ENCODE measurements at places on chromosomes 16 and 17.

GRCh38 chr16:55438281-55438680, 40.7 kb upstream of the MMP2 start:
- no peak for DNase-seq

- no peak for DNase-seq
Observed at GRCh38 chr16:17448640-17449638, 21.8 kb downstream of the XYLT1 start.

- no peak for DNase-seq
Observed at GRCh38 chr17:10141436-10141835, 57.0 kb downstream of the GAS7 start.

GRCh38 chr16:84600343-84601229, 17.3 kb downstream of the COTL1 start:
- no peak for DNase-seq

DNA sequence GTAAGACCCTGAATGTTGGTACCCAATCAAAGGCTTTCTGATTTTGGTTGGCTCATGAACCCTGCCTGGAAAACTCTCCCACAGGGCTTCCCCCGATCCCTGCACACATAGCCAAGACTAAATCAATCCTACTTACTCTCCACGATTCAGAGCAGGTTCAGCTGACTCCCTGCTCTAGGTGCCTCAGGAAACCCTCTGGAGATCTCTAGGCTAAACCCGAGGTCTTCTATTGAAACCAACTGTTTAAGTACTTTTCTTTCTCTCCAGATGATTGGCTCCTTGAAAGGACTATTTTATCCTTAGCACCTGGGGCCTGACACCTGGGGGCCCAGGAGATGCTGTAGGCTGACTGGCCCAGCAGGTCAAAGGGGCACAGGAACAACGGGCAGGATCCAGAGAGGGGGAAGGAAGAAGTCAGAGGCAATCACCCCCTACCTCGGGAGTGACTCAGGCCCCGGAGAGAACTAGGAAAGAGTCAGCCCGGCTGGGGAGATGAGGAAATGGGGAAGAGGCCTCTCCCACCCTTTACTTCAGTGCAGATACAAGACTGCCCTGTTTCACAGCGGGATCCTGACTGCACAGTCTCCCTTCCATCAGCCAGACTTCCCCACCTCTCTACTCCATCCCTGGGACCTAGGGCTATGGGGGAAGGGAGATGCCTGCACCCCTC, 2.0 kb downstream of the TBC1D10B start:
- no peak for DNase-seq

DNA sequence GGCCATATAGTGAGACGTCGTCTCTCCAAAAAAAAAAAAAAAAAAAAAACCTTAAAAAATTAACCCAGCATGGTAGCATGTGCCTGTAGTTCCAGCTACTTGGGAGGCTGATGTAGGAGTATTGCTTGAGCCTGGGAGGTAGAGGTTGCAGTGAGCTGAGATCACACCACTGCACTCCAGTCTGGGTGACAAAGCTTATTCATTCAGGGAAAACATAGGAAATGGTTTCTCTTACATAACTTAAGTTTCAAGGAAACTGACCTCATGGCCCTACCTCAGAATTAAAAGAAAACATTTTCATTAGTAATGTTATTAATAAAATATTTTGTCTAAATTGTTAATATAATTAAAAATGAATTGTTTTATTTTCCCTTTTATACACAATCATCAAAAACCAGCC, 31.4 kb downstream of the COG1 start:
- DNase-seq: no peak

- DNase-seq: peak; percentile 79
Observed at GRCh38 chr16:85715169-85716021, 26.6 kb upstream of the GINS2 start.

DNA sequence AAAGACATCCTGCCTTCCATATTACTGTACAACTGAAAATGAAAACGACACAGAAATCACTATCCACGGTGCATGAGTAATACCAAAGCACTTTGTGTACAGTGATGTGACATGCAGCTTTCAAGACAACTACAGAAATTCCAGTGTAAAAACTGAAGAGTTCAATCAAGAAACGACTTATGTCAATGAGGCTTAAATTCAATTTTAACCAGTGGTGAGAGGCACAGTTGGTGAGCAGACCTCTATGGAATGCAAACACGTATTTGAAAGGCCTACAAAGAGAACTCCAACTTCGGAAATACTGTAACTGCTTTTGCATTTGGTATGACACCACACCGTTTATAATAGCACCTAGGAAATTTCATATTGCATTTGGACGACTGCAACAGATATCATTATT, 87.6 kb downstream of the USP31 start:
- no peak for DNase-seq
